ENCODE measurements at places on chromosomes 3 and 15.

DNA sequence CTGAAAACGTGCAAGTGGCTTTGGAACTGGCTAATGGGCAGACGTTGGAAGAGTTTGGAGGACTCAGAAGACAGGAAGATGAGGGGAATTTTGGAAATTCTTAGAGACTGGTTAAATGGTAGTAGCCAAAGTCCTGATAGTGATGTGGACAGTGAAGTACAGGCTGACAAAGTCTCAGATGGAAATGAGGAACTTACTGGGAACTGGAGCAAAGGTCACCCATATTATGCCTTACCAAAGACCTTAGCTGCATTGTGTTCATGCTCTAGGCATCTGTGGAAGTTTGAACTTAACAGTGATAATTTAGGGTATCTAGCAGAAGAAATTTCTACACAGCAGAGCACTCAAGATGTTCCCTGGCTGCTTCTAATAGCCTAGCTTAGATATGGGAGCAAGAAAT lies 28.6 kb upstream of the SERPINI2 start:
- no peak for DNase-seq

GRCh38 chr3:177382944-177383343 lies 185.7 kb upstream of the TBL1XR1 start:
- no peak for DNase-seq

DNA sequence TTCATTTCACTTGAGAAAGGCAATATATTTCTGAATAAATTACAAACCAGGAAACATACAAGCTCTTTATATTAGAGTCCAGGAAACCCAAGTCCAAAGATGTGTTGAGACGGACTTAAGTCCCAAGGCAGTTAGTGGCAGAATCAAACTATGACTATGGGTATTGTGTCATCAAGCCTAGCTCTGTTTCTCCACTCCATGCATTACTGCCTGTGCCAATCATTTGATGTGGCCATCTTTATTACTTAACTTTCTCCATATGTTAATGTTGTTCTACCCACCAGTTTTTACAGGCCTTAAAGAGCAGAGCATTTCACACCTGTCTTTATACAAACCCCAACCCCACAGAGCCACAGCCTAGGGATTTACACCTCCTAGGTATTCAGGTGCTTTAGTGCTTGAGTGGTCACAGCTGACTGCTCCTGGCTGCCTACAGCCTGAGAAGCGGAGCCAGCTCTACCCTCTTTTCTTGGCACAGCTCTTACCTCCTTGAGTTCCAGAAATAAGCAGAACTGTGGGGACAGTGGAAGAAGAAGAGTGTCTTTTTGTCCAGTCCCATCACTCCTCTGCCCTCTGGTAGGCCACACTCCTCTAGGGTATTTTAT lies 92.1 kb downstream of the DTWD1 start:
- DNase-seq: no peak

DNA sequence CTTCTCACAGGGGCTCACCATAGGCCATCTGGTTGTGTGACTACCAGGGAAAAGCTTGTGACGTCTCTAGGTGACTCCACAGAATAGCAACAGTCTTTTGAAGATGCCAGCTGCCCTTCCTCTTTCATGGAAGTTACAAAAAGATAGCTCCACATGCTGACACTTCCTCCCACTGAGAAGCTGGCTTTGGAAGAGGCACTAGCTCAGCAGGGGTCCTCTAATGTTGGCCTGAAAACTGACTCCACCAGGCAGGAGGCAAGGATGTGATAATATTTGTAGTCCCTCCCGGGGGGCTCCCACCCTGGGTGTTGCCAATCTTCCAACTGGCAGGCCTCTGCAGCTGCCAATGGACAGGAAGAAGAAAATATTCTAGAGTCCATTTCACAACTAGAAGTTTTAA lies 343.5 kb downstream of the NEK10 start:
- no peak for DNase-seq

DNA sequence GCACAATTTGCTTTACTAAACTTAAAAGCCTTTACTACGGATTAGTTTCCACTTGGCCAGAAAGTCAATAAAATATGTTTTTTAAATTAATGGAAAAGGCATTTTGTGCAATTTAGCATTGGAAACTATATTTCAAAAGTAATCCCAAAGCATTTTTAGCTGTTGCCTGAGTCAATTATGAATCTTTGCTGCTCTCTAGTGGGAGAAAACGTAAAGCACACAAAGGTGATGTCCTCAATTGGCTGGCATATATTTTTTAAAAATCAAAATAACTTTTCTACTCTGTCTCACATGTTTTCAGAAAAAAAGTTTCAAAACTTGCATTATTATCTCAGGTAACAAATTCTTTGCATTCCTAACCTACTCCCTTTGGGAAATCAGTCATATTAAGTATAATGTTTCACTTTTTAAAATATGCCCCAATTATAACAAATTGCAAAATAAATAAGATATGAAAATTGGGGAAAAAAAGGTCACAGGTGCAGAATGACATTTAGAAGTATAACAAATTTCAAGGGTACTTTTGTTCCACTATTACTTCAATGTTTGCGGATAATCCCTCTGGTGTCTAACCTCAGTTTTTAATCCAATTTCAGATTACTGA lies 47.2 kb upstream of the TEX55 start:
- peak; percentile 5 for DNase-seq

DNA sequence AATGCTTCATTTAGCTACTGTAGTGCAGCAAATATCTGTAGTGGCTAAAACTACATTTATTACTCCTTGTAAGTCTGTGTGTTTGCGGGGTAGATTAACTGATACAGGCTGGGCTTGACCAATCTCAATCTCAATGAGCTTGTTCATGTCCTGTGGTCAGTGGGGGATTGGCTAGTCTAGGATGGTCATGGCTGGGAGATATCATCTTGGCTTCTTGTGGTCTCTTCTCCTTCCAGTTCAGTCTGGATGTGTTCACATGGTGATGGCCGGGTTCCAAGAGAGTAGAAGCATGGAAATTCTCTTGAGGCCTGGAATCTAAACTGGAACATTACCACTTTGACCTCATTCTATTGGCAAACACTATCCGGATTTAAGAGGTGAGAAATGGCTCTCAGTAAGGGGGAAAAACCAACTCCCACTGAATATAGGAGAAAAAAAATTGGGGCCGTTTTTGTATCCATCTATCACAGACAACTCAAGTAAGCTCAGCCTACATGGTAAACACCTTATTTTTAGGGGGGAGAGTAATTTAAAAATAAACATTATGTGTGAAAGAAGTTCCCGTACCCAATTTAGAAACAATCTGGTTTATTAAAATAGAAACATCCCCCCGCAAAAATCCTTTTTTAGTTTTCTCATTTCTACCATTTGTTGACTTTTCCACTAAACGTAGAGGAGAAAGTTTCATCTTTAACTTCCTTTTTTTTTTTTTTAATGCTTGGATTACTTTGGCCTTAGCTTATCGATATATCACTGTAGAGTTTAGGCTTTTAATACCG lies 284.9 kb upstream of the TBC1D5 start:
- DNase-seq: no peak

GRCh38 chr15:70442616-70443321 lies 320.6 kb downstream of the UACA start:
- DNase-seq: no peak

DNA sequence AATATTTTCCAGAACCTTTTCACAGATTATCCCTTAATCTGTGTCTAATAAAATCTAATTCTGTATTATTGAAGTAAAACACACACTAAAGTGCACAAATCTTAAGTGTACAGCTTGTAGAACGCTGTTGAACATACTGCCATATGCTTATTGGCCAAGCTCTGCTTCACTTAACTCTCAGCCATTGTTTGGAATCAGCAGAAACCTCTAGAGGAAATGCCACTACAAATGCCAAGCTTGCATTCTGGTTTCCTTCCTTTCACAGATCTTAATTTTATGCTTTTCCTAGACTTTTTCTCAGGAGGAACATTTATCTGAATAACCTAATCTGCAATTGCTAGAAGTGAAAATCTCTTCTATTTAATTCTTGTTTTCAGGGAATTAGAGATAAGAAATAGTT lies 10.1 kb downstream of the MNS1 start:
- no peak for DNase-seq
